ENCODE measurements at places on chromosomes 12 and 14. TPM values are rescaled to one million over a fixed set of nuclear protein-coding genes. Genes with fewer than 3 reads are reported as not detected.

Gene HSPA2
- 9.0 TPM for total RNA-seq

DNA sequence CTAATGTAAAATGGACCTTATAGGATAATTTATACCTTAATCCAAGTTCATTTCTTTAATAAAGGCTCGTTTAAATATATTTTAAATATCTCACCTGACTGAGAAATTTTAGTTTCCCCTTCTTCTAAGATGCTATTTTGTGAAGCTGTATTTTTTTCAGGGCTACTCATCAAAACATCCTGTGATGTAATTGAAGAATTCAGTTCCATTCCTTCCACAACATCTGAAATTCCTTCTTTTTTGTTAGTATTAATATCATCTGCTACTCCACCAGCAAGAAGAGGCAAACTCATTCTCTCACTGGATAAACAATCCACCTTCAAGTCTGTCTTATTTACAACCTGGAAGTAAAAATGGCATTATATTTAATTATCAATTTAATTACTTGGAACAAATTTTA lies 22.5 kb downstream of the LGALS3 start:
- DNase-seq: no peak

Gene MSRB3
- 3.7 TPM for total RNA-seq

Gene NPC2
- 17.9 TPM for total RNA-seq

DNA sequence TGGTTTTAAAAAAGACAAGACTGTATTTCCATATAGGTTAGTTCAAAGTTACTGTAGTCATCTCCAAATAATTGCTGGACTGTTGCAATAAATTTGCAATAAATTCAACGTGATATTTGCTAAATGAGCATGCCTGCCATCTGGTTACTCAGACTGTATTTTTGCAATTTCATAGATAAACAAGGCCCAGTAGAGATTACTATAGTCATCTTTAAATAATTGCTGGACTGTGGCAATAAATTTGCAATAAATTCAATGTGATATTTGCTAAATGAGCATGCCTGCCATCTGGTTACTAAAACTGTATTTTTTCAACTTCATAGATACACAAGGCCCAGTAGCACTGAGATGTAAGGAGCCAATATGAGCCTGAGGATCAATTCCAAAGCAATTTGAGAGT lies 5.6 kb downstream of the NTN4 start:
- DNase-seq: no peak

- no peak for DNase-seq
Observed at GRCh38 chr14:34646570-34647255, 16.8 kb upstream of the SNX6 start.

Gene ELK3
- total RNA-seq: 1.6 TPM

GRCh38 chr12:110245369-110245772 lies 35.7 kb upstream of the ATP2A2 start:
- no peak for DNase-seq

Gene CIT
- total RNA-seq: 11.4 TPM

DNA sequence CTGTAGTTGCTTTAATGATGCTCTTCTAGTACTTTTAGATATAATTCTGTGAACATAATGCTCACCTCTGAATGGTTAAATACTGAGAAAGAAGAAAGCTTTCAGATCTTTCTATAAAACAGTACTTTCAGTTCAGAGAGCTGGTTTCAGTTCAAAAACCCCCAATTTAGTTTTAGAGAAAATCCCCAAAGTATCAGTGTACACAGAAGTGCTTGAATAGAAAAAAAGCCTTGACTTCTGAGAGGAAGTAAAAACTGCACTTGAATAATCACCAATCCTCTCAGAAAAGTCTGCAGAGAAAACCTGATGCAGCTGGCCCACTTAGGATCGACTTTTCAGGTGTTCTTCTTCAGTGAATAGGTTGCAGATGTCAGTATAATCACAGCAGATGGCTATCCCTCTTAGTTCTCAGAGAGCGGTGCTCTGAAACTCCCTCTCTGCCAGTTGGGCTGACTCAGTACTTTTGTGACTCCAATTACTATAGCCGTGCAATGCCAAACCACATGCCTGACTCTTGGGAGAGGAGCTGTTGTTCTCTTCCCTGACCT lies 616.3 kb downstream of the LRFN5 start:
- DNase-seq: no peak

- DNase-seq: no peak
Observed at GRCh38 chr14:34502001-34502400, 37.5 kb downstream of the EAPP start.

Gene BCL11B
- 58.3 TPM for total RNA-seq

Gene ISCA2
- total RNA-seq: 17.1 TPM

DNA sequence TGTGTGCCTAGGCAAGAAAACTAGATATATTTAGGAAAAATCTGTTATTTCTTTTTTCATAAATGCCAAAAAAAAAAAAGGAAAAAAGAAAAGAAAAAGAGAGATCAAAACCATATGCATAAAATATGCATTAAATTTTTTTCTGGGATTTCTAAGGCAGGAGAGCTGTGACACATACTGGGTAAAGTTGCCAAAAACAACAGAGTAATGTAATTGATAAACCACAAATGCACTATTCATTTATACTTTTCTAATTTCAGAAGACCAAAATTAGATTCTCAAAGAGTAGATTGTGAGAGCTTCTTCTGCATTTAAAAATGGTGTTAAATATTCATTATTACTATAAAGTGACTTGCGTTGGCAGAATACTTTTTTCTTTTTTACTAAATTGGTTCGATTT lies 673.8 kb upstream of the MGAT4C start:
- DNase-seq: no peak

DNA sequence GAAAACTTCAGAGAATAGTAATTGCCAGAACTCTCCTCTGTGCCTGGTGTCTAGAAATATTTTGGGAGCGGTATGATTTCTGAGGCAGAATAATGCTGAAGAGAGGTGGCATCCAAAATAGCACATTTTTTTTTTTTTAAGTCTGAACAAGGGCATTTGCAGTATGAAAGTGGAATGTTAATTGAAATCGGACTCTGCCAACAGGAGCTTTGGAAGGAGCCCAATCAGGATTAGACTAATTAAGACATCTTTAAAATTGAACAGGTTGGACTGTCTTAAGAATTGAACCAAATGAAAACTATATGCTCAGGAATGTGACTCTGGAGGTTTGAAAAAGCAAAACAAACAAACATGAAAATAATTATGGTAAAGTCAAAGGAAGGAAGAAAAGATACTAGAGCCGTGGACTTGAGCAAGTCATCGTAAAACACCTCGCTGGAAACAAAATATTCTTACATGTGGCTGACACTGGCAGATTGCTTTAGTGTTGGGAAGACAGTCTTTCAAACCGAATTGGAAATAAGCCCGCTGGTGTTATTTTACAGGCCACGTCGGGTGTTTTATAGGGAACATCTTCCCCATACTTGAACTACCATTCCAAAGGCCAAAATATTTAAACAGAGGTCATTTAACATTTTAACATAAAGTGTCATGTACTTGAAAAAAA lies 436.3 kb downstream of the VRK1 start:
- no peak for DNase-seq

DNA sequence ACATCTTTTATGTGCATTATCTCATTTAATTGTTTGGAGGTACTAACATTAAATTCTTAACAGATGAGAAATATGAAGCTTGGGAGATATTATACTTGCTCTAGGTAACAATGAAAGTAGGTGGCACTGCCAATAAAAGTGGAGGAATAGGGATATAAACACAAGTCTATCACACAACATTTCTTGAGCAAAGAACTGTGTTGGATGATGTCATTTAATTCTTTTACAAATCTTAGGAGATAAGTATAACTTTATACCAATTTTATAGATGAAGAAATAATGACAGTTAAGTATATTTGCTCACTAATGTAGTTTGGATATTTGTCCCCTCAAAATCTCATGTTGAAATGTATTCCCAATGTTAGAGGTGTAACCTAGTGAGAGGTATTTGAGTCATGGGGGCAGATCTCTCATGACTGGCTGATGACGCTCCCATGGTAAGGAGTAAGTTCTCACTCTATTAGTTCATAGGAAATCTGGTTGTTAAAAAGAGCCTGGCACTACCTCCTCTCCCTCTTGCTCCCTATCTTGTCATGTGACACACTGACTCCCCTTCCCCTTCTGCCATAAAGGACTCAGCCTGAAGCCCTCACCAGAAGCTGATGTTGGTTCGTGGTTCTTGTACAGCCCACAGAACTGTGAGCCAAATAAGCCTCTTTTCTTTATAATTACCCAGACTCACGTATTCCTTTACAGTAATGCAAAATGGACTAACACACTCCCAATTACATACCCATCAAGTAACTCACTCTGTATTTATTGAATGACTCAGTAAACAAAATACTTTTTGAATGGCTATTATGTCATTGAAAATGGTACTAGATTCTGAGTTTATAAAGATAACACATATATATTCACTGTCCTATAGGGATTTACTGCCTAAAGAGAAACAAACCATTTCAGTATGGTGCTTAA lies 146.8 kb upstream of the KITLG start:
- DNase-seq: no peak

Gene AMIGO2
- 21.2 TPM for total RNA-seq

DNA sequence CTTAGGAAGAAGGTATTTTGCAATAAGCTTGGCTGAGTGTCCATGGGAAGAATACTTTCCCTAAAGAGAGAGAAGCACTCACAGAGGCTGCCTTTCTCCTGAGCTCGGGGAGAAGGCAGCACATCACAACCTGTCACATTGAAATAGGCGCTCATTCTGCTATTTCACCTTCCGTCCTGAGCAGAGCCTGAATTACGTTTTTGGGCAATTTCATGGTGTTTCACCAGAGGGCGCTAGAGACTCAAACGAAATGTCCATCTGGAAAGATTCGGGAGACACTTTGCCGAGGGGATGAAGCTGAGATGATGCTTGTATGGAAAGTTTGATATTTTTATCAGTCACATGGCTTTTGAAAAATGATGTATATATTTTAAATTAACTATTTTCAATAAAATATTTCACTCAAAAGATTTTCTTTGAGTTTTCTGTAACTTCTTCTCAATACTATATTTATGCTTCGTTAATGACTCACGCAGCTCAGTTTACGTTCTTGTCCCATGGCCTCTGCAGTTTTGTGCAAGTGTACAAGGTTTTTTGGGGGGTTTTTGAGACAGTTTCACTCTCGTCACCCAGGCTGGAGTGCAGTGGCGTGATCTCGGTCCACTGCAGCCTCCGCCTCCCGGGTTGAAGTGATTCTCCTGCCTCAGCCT lies 17.4 kb upstream of the B4GALNT3 start:
- DNase-seq: no peak

Gene APOF
- total RNA-seq: not detected

Gene BIN2
- 1.2 TPM for total RNA-seq

- no peak for DNase-seq
Observed at GRCh38 chr14:32514236-32514635, 185.1 kb downstream of the AKAP6 start.

- no peak for DNase-seq
Observed at GRCh38 chr14:61174441-61174891, 106.7 kb downstream of the TMEM30B start.

DNA sequence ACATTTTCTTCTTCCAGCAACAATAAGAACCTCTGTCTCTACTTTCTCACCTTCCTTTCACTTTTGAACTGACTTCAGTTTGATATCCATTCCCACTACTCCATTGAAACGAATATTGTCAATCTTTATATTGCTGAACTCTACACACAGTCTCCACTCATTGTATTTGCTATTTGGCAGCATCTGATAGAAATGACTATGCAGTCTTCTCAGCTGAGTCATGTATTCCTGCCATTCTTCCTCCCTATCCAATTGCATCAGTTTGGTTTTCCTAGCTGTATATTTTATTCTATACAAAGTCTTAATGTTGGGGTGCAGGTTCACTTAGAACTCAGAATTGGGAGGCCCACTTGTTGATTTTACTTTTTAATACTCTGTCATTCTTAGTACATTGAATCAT lies 107.5 kb upstream of the CPNE8 start:
- DNase-seq: no peak

- no peak for DNase-seq
Observed at GRCh38 chr12:77992760-77993159, 162.1 kb downstream of the NAV3 start.

Gene TAS2R20
- total RNA-seq: 6.9 TPM

Gene CNTN1
- total RNA-seq: 543 TPM

GRCh38 chr12:62785941-62786559 lies 148.9 kb downstream of the PPM1H start:
- no peak for DNase-seq

Gene PPP4R4
- total RNA-seq: 1.6 TPM

GRCh38 chr12:110957159-110957558 lies 36.8 kb upstream of the MYL2 start:
- DNase-seq: no peak

- DNase-seq: no peak
Observed at GRCh38 chr12:22002430-22002829, 43.6 kb upstream of the CMAS start.

Gene C14orf180
- not detected for total RNA-seq

DNA sequence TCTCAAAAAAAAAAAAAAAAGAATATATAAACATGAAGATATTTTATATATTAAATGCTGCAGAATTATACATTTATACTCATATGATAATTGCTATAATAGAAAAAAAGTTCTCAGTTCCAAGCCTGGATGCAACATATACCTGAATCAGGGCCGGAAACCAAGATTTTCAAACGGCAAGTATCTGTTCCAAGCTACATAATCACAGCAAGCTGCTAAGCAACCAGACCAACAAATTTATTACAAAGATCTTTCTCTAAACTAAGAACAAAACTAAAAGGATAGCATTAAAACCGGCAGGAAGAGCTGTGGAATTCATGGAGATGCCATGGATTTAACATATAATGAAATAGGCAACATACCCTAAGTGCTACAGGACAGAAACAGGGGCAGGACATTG lies 7.1 kb downstream of the RACGAP1 start:
- no peak for DNase-seq
